Activated CD4-positive, alpha-beta T cell treated with anti-CD3 and anti-CD28 coated beads for 4 hours (primary cell): ENCODE measurements at places on chromosomes 16 and 17.

GRCh38 chr17:49616086-49616485 lies 40.4 kb downstream of the NXPH3 start:
- no peak for DNase-seq

DNA sequence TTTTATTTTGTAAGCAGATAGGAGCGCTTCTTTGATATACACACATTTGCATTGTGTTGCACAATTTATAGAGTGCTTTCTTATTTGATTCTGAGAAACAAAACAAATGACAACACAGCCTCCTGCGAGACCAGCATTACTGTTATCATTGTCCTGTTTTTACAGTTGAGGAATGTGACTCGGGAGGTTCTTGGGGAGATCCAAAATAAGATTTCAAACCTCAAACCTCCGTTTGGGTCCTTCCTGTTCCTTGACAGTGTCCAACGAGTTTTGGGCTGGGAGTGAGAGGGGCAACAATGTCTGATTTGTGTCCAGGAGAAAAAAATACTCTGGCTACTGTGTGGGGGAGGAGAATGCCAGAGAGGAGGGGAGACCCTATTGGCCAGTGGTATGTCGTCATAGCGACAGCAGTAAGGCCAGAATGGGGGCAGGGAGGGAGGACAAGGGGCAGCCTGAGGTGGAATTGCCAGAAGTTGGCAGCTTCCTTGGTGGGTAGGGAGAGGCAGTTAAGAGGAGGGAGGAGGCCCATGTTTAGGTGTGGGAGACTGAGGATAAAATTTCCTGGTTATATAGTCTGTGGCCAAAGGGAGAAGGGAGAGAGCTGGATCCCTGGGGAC lies 45.5 kb downstream of the TMEM132E start:
- no peak for DNase-seq

GRCh38 chr16:85719605-85720301 lies 31.0 kb upstream of the GINS2 start:
- no peak for DNase-seq

DNA sequence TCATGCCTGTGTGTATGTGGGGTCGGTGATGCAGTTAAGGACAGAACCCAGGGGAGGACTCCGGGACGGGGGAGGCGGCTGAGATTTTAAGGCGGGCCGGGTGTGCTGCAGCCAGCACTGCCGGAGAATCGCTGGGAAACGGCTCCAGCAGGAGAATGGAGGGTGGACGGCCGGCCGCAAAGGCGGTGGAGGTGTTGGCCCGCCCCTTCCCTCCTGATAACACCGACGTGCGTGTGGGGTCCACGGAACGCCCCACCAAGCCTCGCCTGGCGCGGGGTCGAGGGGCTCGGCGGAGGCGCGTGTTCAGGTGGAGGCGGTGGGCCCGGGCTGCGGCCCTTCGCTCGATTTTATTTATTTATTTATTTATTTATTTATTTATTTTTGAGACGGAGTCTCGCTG lies 633 bp downstream of the ZNF843 start:
- no peak for DNase-seq

DNA sequence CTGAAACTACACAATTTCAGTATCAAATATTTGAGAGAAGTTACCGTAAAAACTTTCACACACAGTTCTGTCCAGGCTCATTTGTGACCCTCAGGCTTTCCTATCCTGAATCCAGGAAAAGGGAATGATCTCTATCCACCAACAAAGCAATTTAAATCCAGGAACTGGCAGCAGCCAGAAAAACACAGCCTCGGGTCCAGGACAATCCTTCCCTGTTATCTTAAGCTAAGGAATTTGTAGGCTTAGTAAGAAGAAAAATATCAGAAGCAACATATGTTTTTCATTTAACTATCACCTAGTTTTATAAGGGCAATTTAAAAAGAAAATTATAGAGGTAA lies 47.1 kb downstream of the TEX2 start:
- no peak for DNase-seq

GRCh38 chr16:70694868-70695218 lies 9.0 kb upstream of the MTSS2 start:
- no peak for DNase-seq

GRCh38 chr16:10862438-10862837 lies 14.6 kb upstream of the CIITA start:
- no peak for DNase-seq

GRCh38 chr16:55349867-55350266 lies 25.9 kb downstream of the IRX6 start:
- no peak for DNase-seq

GRCh38 chr16:74249254-74249653 lies 47.4 kb upstream of the PSMD7 start:
- no peak for DNase-seq

GRCh38 chr16:70683146-70683944 lies 2.5 kb downstream of the MTSS2 start:
- DNase-seq = no peak

GRCh38 chr17:5234645-5235576 lies at the start of gene SCIMP:
Gene SCIMP (minus strand): TSS chr17:5234860. CDS start chr17:5234755, 105 bp downstream.
- DNase-seq = no peak

- DNase-seq = no peak
Observed at GRCh38 chr17:58391302-58391984, 25.9 kb downstream of the RNF43 start.

- DNase-seq = no peak
Observed at GRCh38 chr16:14369734-14370598, 260.1 kb downstream of the PARN start.

DNA sequence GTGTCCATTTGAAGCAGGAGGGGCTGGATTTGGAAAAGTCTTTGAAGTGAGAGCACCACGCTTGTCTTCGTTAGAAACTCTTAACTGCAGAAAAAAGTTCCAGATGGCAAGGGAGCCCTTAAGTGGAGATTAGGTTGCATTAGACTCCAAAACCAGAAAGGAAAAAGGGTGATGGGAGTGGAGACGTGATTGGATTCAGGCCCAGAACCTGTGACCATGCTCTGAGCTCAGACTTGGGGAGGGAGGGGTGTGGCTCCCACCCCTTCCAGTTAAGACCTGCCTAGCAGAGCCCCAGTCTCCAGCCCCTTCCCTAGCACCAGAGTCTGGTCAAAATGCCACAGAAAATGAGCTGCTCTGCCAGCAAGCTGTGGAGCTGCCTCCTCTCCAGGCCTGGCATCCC lies 6.4 kb upstream of the LGALS9 start:
- no peak for DNase-seq

DNA sequence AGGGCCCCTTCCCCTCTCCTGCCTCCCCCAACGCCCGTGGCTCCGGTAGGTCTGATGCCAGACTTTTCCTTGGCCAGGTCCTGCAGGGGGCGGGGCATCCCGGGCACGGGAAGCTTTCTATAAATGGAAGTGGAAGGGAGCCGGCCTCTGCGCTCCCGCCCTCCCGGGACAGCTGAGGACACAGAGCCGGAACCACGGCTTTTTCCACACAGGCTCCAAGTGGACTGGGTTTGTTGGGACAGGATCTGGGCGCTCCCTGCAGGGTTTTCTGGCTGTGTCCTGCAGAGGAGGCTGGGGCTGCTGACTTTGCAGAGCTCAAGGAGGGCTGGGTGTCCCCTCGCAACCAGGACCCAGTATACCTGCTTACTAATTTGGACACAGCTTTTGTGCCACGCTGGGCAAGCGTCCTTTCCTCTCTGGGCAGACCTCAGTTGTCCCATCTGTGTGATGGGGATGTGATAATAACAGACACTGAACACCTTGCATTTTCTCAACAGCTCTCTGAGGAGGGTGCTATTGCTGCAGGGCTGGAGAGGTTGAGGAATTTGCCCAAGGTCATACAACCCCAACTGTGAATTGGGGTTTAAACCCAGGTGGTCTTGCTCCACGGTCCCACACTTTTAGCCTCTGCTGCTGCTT lies 1.8 kb downstream of the TNS4 start:
- no peak for DNase-seq

- DNase-seq = no peak
Observed at GRCh38 chr17:228951-229708, 47.7 kb upstream of the DOC2B start.

- DNase-seq = no peak
Observed at GRCh38 chr17:47621293-47622179, 28.2 kb upstream of the KPNB1 start.

DNA sequence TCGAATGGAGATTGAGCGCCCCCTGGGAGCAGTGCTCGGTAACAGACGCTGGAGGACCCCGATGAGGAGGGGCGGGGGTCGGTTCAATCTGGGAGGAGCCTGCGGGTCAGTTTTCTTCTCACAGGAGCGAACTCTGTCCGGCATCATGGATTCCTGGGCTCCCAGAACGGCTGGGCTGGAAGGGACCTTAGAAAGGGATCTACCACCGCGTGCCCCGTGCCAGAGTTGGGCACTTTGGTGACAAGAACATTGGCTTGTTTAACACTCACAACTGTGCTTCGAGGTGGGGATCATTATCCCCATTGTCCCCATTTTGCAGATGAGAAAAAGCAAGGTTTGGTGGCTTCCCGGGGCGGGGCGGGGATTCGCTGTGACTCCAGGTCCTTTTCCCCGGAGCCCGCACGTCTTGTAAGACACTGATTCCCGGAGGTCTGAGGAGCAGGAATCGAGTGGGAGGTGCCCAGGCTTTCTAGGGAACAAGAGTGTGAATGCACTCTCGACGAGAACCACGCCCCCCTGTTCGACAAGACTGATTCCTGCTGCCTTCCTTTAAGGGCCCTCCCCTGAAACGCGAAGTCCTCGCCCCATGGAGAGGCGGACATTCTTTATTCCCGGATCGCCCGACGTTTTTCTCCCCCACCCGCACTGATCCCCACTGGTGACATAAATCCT lies 1.5 kb upstream of the FBXL19 start:
- DNase-seq = peak; percentile 85

DNA sequence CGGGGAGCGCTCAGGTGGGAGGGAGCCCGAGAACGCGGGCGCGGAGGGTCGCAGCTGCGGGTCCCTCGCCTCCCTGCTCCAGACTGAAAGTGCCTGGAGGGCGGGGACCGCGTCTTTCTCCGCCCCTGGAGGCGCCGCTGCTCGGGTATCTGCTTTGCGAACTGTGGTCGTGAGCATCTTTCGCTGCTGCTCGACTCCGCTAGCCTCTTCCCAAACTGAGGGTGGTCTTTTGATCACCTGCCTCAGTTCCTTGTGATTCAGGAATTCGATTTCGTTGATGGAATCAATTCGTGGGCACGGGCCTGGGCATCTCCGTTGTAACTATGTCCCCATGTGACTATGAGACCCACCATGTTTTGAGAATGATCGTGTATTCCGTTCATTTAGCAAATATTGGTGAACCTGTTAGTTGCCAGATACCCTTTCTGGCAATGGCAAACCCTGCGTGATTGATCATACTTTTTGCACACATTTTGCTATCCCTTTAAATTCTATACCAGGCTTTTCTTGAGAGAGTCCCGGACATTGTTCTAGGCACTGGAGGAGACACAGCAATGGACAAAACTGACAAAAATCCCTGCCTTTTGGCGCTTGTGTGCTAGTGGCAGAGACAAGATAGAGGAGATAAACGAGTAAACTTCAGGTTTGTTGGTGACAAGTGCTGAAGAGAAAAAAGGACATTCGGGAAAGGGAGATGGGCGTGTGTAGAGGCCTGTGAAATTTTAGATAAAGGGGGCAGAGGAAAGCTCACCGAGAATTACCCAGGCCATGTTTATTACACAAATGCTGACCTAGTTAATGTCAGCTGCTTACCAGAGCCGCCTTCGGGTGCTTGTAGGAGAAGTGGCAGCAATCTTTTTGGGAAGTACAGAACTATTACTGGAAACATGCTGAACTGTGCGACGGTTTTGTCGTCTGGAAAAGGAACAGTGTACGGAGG lies 948 bp downstream of the UTP18 start:
- DNase-seq = no peak

- no peak for DNase-seq
Observed at GRCh38 chr16:23667355-23667659, 11.4 kb upstream of the PLK1 start.

- no peak for DNase-seq
Observed at GRCh38 chr17:41915566-41915965, 3.2 kb downstream of the ACLY start.

GRCh38 chr16:1997494-1998359 lies 8.0 kb downstream of the SYNGR3 start:
- DNase-seq = no peak

DNA sequence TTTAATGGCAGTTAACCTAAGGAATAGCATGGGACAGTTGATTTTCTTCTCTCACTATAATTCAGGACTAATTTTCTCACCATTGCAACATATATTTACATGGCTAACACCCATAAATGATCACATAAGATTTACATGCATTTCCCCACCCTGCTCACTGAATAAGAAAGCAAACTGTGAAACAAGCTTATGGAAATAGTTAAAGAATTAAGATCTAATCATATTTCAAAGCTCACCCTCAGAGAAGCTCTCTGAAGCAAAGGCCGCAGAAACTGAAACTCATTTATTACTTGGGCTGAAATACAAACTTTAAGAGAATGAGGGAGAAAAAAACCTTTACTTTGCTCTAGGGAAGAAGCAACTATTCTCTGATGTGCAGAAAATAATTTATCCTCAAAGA lies 218.7 kb upstream of the AXIN2 start:
- no peak for DNase-seq

DNA sequence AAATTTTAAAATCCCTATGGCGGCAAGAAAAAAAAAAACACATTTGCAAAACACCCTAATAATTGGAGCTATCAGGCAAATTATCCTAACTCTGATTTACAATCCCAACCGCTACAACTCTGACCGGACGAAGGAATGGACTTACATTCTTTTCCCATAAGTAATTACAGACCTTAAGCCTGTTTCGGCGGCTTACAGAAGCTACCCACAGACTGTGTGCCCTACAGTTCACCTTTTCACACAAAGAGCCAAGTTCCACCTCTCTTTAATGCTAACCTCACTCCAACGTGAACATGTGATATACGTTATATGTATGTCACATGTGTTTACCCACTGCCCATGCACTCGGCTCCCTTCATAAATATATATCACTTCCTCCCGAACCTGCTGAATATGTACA lies 8.7 kb upstream of the MEAK7 start:
- DNase-seq = no peak

GRCh38 chr16:72112452-72112792 lies 18.8 kb downstream of the DHX38 start:
- no peak for DNase-seq

DNA sequence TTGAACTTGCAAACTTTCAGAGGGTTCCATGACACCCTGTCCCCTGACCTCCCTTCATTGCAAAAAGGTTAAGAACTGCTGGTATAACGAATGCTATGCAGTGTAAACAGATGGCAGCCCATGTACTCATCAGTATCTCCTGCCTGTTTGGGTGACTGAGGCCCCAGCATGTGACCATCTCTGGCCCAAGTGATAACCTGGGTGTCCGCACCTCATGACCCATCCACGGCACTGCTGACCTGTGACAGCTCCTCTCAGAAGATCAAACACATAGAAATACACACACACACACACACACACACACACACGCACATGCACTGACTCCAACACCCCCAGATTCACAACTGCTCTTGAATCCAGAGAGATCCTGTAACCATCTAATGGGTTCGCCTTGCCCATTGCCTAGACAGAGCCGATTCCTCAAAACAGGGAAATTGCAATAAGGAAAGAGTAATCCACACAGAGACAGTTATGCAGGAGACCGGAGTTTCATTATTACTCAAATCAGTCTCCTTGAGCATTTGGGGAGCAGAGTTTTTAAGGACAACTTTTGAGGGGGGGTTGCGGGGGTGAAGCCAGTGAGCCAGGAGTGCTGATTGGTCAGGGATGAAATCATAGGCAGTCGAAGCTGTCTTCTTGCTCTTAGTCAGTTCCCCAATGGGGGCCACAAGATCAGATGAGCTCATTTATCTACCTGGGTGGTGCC lies 11.3 kb upstream of the PHOSPHO1 start:
- no peak for DNase-seq
